ENCODE measurements at places on chromosomes 3 and 15. TPM values are rescaled to one million over a fixed set of nuclear protein-coding genes. Genes with fewer than 3 reads are reported as not detected.
A peak's percentile ranks its signal among the peaks of the same experiment; 100 is the strongest.

Gene GUCA1C
- total RNA-seq = not detected

Gene C2CD4A
- total RNA-seq = not detected

Gene SLC28A1
- total RNA-seq = not detected

Gene OR5H14
- total RNA-seq = not detected

Gene PYGO1
- 0.02 TPM for total RNA-seq

Gene RASGRP1
- 37.7 TPM for total RNA-seq

Gene RASL12
- not detected for total RNA-seq

Gene WDR93
- total RNA-seq = 0.16 TPM

Gene DCP1A
- total RNA-seq = 35.1 TPM

Gene CCDC80
- total RNA-seq = not detected

DNA sequence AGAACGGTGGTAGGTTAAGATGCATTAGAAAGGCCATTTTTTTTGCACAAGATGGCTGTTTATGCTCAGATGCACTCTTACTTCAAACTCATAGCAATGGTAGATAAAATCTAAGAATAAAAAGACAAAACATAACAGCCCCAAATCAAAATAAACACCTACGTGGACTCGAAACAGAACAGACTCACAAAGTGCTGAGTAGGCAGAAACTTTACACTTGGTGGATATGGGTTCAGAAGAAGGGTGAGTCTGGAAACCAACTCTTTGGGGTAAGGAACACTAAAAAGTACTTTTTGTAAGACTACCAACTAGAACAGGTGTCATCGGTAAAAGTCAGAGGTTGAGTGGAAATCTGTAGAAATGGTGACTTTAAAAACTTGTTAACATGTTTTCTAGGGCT is 468.2 kb downstream of the OTOL1 start:
- DNase-seq = no peak

- peak; percentile 31 for DNase-seq
Measured at GRCh38 chr3:152471814-152472671, 203.3 kb downstream of the MBNL1 start.

GRCh38 chr3:189573004-189573403 is 58.2 kb upstream of the TP63 start:
- no peak for DNase-seq

DNA sequence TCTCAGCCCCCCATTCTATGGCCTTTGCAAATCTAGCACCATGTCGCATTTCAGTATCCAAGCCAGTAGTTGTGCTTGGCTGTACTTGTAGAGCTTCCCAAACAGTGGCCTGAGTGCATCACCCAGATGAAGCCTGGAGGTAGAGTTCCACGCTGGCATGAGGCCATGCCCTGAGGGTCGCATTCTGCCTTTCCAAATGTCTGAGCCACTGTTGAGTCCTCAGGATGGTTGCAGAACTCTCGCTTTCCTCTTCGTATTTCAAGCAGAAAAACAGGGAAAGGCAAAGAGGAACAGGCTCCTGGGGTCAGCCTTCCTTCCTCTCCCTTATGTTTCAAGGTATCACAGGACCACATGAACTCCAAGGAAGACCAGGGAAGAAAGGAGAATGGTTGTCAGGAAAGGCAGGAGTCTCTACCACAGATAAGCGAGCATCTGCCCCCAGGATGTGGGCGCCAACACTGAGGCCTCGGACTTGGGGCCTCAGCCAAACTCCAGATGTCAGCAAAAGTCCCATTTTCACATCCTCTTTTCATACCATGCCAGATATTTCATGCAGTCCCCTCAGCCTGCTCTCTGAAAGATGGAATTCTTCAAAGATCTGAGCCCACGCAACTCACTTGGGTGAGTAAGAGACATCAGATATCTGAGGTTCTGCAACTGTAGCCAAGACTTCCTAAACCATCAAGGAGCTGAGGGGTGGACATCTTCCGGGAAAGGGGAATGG is 19.4 kb upstream of the PRR20G start:
- DNase-seq = no peak

DNA sequence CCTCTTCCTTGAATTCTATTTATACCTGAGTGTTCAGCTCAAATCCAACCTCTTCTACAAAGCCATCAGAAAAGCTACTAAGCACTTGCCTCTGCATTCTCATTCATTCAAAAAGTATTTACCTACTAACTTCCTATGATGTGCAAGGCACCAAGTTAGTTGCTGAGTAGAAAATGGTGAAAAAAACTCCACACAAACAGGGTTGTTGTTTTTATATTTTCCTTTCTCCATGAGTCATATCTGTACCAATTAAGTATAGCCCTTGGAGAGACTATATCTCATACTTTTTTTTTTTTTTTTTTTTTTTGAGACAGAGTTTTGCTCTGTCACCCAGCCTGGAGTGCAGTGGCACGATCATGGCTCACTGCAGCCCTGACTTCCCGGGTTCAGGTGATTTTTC is 67.7 kb downstream of the IGF2BP2 start:
- DNase-seq = no peak

GRCh38 chr15:39595338-39596221 is 14.7 kb downstream of the THBS1 start:
- DNase-seq = no peak

DNA sequence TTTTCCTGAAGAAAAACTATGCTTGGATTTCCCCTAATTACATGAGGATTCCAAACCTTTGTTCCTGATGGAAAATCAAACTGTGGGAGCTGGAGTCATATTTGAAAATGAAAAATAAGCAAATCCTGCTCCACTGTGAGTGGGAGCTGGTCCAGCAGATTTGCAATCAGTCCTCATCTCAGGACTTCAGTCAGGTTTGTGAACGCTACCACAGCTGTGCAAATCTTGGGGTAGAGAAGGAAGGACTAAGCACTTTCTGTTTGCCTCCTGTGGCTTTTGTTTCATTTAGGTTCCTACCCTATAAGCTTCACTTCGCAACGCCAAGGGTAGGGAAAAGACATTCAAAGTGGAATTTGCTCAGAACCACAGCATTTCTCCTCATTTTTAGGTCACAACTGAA is 238.2 kb downstream of the TUSC7 start:
- no peak for DNase-seq

DNA sequence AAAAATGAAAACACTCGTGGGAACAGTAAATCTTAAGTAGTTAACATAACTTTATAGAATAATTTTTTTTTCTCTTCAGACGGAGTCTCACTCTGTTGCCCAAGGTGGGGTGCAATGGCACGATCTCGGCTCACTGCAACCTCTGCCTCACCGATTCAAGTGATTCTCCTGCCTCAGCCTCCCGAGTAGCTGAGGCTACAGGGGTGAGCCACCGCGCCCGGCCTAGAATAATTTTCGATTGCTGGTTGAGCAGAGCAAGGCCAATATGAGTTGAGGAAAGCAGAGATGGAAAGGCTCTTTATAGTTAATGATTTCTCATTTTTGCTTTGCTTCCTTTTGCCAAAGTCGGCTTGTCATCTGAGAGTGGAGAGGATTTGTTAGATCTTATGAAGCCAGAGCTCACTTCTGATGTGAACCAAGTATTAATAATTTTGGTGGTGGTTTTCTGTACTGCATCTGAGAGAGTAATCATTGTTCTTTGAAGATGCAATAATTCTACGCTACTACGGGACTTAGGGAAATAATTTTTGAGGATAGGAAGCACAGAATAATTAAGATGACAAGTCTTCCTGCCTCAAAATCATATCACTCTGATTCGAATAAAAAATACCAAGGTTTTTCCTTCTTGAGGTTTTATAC is 1.6 kb upstream of the GOLM2 start:
- no peak for DNase-seq

DNA sequence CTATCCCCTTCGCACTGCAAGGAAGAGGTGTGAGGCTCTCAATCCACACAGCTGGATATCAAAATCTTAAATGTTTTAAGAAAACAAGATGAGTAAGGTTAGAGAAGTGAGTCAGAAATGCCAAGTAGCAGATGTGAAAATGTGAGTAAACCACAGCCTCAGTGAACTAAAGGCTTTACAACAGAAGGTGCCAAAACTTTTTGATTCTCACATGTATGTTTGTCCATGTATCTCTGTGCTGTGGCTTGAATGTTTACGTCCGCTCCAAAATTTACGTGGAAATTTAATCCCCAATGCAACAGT is 126.8 kb upstream of the PFN2 start:
- DNase-seq = no peak

- no peak for DNase-seq
Measured at GRCh38 chr3:35679409-35680080, 40.2 kb downstream of the ARPP21 start.

- DNase-seq = no peak
Measured at GRCh38 chr15:62928242-62928999, 114.1 kb upstream of the TPM1 start.

DNA sequence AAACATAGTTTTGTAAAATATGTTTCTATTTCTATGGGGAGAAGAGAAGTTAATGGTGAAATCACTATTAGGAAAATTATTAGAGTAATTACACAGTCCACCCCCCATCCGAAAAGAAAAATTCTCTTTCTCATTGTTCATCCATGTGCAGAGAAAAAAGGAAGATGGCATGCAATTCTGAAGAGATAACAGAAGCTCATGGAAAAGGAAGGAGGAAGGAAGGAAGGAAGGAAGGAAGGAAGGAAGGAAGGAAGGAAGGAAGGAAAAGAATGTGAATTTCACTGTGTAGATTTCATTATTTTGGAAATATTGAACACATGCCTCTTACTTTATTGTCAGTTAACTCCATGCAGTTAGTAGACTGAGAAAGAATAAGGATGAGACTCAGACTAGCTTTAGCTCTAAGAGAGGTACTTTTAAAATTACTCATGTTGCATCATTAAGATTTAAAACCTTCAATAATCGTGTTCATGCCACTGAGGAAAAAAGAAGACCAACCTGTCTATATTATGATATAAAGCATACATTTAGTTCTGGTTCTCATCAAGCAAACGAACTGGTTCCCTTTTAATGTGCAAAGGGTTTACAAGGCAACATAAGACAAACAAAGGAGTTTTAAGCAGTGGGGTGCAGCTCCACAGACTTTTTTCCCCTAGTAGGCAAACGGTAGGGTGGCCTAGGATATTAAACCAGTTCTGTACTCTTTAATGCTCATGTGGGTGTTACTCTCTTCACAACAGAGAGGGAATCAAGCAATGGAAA is 379.6 kb downstream of the FOXP1 start:
- DNase-seq = no peak

GRCh38 chr3:61518590-61518989 is 42.8 kb upstream of the PTPRG start:
- no peak for DNase-seq

- DNase-seq = no peak
Measured at GRCh38 chr3:66812136-66812535, 186.0 kb upstream of the KBTBD8 start.

DNA sequence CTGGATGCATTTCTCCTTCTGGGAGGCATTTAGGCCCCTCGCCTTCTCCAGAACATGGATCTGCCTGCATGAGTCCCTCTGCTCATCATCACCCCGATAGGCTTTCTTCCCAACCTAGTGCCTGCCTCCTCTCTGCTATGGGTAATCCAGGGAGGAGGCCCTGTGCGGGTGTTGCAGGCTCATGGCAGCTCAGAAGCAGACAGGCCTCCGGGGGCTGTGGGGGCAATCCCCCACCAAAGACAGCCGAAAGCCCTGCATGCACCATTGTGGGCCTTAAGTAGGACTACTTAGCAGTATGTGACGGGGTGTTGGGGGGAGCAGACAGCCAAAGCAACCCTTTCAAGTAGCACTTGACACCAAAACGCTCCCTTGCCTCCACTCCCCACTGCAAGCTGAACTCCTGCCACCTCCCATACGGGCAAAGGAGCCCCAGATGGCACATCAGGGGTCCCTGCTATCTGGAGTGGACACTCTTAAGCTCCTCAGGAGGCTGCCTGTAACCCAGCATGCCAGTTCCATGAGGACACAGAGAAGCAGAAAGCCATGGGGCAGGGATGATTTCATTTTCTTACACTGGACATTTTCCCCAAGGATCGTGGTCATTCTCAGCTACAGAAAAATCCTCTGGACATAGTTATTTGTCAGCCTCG is 98.8 kb upstream of the HACD2 start:
- DNase-seq = no peak

GRCh38 chr3:2579206-2579605 is 480.5 kb downstream of the CNTN4 start:
- DNase-seq = no peak

DNA sequence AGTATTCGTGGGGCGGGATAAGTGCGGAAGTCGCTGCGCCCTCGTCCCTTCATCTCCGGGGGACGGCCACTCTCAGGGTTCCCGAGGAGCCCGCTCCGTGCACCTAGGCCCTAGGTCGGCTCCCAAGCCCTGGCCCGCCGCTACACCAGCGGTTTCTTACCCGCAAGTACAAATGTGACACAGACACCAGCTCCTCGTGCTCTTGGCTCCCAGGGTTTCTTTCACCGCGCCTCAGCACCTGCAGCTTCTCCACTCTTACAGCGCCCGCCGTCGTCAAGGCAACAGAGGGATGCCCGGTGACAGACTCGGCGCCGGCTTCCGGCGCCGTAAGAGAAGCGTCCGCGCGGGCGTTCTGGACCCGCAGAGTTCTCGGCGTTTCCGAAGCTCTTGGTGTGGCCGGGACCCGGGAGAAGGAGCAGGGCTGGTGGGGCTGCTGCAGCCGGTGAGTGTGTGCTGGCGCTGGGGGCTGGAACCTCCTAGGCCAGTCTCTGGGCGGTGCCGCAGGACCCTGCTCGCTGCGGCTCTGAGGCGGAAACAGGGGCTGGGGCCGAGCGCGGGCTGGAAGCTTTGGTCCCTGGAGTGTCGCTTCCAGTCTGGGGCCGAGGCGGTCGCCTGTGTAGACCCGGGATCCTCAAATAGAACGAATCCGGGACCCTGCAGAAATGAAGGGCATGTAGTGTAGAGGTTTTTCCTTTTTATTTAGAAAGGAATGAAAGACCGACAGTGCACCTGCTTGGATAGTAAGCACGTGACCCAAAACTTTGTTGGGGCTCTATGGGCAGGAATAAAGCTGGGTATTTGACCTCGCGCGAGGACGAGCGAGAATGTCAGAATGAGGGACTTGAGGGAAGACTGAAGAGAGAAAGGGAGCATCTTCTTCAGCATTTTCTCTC is 155.4 kb upstream of the GOLGA6L4 start:
- DNase-seq = peak; percentile 18

DNA sequence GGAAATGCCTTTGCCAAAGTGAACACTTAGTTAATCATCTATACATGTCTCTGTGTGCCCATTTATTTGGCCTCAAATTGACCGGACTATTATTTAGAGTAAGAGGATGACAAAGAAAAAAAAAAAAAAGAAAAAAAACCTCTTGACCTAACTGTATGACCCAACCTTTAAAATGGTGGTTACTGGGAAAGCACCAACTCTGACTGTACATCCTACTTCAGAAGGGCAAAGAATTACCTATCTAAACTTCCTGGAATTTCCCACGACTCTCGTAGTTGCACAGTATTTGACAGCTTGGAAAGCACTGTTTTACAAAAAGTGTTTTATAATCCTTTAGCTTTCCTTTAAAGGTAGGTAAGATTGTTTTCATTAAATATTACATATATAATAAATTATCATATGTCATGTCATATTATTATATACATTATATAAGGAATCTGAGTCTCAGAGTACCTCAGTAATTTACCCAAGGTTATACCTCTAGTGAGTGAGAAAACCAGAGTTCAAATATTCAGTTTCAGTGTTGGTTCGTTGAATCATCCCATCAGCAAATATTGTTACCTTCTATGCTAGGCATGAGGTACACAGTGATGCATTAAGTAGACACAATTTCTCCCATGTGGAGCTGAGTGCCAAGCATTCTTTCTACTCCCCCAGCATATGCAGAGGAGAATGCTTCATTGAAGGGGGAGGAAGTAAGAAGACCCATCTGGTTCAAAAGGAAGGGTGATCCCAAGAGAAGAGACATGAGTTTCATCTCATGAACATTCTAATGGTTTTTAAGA is 5.0 kb downstream of the BCL2A1 start:
- DNase-seq = no peak

- no peak for DNase-seq
Measured at GRCh38 chr3:62335196-62335595, 38.2 kb downstream of the FEZF2 start.

Data from activated B cell treated with CpG ODN at 0.5 μM for 24 hours (primary cell).